ENCODE measurements at places on chromosomes 6 and 20.
A peak's percentile ranks its signal among the peaks of the same experiment; 100 is the strongest.

DNA sequence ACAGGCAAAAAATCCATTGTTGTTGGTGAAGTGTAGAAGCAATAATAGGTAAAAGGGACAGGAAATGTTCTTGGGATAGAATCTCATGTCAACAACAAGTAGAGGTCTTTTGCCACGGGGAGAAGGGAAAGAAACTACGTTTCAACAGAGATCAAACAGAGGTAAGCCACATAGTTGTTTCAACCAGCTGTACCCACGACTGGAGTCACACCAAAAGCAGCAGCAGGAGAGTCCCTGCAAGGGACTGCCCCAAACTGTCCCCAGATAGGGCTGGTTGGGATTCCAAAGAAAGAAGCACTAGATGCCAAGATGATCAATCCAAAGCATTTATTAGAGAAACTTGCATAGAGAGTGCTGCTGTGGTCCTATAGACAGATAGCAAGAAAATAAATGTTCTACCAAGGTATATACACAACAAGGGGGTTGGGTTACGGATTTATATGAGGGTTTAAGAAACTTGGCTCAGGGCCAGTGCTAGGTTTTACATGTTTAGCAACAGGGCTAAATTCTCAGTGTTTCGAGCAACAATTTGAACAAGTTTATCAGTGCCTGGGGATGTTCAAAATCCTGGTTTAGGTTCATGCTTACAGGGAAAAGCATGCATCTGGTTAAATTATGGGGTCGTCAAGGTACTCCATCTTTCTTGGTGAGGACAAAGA is 466.5 kb downstream of the MMUT start:
- DNase-seq = no peak

DNA sequence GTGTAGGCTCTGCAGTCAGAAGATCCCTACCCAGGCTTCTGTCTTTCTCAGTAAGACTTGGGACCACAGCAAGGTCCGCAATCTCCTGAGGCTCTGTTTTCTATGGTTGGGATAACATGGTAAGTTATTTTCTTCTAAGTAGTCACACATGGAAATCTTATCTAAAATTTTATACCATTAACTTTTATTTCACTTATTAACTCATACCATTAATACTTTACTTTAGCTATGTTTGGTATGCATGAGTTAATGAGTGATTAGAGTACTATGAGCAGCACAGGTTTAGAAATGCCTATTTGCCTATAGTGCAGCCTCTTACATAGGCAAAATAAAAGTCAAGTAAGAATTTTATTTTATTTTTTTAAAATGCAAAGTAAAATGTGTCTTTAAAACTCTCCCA is 27.2 kb downstream of the GINM1 start:
- no peak for DNase-seq

- peak; percentile 32 for DNase-seq
These were observed 44.1 kb downstream of the RALY start for GRCh38 chr20:34037767-34038166.

DNA sequence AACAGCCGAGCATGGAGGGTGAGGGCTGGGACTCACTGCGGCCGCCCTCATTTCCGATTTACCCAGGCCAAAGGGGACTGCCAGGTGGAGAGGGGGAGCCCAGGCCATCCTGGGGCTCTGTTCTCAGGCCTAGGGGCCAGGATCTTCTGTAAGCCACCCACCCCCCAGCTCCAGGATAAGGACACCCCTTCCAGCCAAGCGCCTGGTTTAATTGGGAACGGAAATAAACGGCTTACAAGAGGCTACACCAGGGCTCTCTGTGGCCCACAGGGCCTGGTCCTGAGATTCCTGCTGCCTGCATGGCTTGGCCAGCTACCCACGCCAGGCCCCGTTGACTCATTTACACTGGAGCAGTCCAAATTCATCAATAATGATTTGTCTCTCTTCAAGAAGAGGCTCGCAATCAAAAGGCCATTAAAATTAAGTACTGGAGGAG is 68.1 kb upstream of the TOP1 start:
- no peak for DNase-seq

DNA sequence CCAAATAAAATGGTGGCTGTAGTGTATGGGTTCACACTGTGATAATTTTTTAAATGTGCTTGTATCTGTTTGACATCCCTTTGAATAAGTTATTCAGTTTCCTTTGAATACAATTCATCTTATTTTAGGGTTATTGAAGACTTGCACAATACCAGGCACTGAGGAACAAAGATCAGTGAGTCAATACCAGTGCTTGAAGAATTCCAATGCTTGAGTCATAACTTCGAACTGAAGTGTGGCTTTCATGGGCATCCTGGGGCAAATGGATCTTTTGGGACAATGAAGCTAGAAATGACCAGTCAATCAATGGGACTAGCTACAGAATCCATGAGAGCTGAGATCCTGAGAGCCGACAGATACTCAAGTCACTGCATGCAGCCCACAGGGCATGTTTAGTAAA is 349.9 kb upstream of the FLRT3 start:
- DNase-seq = no peak

DNA sequence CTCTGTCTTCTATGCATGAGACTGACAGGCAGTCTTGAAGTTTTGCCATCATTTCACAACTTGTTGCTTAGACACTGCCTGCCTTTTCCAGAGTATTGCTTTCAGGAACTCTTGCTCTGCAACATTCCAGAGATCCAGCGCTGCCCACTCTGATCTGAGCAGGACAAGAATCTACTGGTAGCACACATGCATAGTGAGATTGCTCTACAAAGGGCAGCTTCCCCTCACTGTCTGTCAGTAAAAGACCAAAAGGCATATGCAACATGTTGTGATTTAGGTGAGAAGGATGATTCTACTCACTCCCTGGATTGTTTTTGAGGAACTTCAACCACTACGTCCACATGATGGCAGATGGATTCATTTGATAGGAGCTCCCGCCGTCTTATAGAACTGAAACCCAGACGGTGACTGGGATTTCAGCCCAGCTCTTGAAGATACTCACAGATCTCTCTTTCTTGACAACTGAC is 259.1 kb downstream of the ARID1B start:
- peak; percentile 24 for DNase-seq

GRCh38 chr6:158174514-158174913 is 6.4 kb downstream of the GTF2H5 start:
- peak; percentile 93 for DNase-seq

DNA sequence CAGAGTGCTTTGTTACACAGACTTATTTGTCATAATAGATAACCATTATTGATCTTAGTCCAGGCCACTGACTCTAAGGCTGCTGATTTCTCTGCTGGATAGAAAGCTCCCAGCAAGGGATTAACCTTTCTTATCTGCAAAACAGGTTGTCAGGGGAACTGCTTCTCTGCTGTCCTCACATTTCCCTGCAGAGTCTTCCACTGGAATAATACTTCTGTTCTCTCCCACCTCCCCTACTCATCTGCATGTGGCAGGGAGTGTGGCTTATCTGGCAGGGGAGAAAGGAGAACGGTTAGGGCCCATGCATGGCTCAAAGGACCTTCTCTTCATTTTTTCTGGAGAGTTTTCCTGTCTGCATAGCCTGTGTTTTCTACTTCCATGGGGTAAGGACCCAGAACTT is 86.2 kb downstream of the LAMP5 start:
- no peak for DNase-seq

GRCh38 chr6:115514656-115515055 is 546.0 kb downstream of the FRK start:
- DNase-seq = peak; percentile 82

DNA sequence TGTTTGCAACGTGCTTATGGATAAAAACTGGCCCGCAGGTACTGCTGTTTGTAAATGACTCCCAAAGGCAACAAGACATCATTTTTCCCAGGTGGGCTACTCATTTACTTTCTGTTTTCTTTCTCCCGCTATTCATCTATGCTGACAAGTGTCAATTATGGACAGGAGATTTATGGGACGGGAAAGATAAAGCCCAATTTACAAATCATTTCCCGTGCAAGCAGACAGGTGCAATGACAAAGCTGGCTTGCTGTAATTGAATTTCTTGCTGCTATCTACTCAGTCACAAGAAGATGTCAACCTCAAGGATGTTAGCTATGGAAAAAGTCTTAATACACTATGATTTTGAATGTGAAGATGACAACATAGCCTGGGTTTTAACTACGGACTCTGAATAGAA is 125.5 kb downstream of the EPHA7 start:
- no peak for DNase-seq

GRCh38 chr20:44018259-44018941 is 103.7 kb downstream of the TOX2 start:
- DNase-seq = peak; percentile 54

DNA sequence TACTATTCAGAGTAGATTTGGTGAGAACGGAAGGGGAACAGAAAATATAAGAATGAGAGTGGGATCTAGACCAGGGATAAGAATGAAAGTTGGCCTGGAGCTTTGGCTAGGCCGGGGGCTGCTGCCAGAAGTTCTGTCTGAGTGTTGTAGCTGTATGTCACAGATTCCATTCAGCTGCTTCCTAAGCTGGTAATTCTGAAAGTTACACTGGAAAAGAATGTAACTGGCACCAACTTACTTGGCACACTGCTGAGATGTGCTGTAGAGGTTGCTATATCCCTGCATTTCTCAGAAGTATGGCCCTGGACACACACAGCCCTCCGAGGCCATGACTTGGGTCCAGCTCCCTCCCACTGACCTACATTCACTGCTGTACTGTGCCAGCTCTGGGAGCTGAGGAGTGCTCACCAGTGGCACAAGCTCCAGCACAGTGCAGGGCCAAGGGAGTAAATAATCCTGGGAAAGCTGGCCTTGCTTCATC is 25.8 kb upstream of the TMEM217 start:
- DNase-seq = no peak

GRCh38 chr6:70954176-70954575 is 2.7 kb downstream of the B3GAT2 start:
- no peak for DNase-seq

GRCh38 chr6:52065621-52066020 is 21.8 kb downstream of the PKHD1 start:
- DNase-seq = no peak

- DNase-seq = peak; percentile 87
These were observed 16.7 kb downstream of the HFE start for GRCh38 chr6:26103770-26104456.

GRCh38 chr6:7769702-7770101 is 43.8 kb downstream of the BMP6 start:
- no peak for DNase-seq

- DNase-seq = no peak
These were observed 111.1 kb downstream of the BTBD3 start for GRCh38 chr20:12028771-12029170.

- no peak for DNase-seq
These were observed 322.8 kb downstream of the ZFAND3 start for GRCh38 chr6:38142178-38142902.

DNA sequence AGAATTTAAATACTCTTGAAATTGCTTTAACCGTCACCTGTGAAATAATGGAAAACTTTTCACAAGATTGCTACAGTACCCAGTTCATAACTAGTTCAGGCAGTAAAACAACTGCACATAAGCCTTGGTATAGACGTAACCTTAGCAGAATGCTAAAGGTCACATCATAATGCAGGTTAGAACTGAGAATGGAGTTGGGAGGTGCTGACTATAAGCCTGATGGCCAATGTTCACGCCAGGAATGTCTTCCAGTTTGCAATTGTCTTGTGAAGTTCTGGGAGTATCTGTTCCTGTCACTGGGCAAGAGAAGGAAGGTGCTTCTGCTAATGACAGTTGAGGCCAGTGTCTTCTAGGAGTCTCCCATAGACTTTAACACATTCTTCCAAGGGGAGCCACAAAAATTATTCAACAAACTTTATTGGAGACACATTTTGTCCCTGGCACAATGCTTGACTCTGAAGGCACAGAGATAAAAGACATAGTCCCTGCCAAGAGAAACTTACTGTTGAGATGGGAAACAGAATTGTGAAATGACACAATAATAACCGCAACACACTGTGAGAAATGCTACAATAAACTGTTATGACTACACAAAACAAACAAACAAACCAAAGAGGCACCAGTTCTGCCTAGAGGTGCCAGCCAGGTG is 24.6 kb upstream of the CEP162 start:
- no peak for DNase-seq

DNA sequence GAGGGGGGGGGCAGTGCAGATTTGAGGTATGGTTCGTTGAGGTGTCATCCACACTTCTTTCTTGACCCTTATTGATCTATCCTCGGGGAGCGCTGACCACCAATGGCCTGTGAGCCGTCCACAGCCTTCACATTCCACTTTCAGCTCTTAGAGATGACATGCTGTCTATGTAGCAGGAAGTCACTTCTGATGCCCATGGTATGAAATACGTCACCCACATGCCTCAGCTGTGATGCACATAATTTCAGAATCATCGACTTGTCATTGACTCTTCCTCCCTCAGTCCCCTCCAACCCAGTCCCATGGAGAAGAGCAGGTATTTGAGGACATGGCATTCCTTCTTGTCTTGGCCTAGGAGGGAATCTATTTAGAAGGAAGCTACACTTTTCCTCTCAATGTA is 4.7 kb upstream of the ADGRF5 start:
- DNase-seq = no peak

DNA sequence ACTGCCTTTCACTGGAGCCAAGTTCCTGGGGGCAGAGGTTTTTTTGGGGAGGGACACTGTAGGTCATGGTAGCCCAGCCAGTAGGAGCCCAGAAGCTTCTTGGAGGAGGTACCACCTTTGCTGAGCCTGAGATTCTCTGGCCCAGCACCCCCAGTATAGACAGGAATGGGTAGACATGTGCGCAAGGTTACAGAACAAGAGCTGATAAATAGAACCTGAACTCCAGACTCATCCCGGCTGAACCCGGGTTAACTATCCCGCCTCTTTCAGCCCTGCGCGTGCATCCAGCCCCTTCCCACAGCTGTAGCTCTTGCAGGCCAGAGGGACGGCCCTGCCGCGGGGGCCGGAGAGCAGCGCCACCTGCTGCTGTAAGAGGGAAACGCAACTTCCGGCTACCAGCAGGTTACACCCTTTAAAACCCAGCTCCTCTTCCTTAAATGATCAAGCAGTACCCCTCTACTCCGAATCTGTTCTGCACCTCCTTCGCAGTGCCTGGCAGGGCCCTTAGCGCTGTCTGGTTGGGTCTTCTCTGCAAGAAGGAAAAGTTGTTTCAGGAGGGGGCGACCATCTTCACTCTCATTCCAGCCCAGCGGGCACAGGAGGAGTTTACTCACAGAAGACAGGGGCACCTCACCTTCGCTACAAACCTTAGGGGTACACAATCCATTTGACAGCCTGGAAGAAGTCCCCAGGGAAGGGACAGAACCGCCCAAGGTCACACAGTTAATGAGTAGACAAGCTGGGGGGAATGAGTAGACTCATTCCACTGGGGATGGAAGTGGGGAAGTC is 7.5 kb downstream of the SRXN1 start:
- no peak for DNase-seq

- DNase-seq = no peak
These were observed 10.6 kb downstream of the MTCH1 start for GRCh38 chr6:36975231-36976006.

- no peak for DNase-seq
These were observed 229.0 kb downstream of the FOXC1 start for GRCh38 chr6:1838604-1839213.

Data from AG09309 (cell line).